ENCODE measurements at places on chromosomes 3 and 15.

DNA sequence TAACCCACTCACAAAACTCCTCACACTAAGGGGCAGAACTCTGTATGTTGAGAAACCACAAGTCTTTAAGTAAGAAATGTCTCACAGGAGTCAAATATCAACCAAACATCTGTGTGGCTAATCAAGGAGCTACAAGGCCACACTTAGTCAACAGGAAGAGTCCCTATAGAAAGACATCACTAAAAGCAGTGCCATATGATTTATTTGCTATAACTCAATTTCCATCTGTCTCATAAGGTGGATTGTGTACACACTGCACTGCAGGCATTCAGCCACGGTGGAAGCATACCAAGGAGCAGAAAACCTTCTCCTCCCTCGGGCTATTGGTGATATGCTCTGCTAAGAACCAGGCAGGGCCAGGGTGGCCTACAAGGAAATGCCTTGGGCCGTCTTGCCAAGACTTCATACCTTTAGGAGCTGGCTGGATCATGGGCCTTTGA is 197.6 kb upstream of the CFAP20DC start:
- DNase-seq, result no peak
- no peaks in the 10 kb centered on the region for H3K36me3 ChIP-seq
- H3K4me3 ChIP-seq, result no peak overlapping the region
- H3K27me3 ChIP-seq, result no peaks in the 10 kb centered on the region
- H3K27ac ChIP-seq, result no peak overlapping the region

DNA sequence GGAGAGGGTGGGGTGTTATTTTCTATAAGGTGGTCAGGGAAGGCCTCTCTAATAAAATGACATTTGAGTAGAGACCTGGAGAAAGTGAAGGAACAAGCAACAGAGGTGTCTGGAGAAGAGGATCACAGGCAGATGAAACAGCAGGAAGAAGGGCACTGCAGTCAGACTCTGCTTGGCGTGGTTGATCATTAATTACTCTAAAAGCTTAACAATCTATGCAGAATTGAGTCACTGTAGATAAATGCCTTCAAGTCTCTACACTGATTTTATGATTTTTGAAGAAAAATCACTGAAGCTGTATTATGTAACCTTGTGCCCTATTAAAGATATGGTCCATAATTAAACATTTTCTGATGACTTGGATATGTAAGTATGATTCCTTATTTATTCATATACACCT is 114.2 kb downstream of the TNIK start:
- H3K4me3 ChIP-seq, result no peak overlapping the region
- no peaks in the 10 kb centered on the region for H3K4me1 ChIP-seq
- no peaks in the 10 kb centered on the region for H3K36me3 ChIP-seq

- H3K4me1 ChIP-seq, result no peaks in the 10 kb centered on the region
- no peaks in the 10 kb centered on the region for H3K36me3 ChIP-seq
- no peaks in the 10 kb centered on the region for H3K27me3 ChIP-seq
- DNase-seq, result no peak
These were observed 391.0 kb upstream of the CADM2 start for GRCh38 chr3:84567796-84568195.

- H3K27ac ChIP-seq, result no peak overlapping the region
- no peak for DNase-seq
- H3K4me3 ChIP-seq, result no peak overlapping the region
These were observed 5.5 kb downstream of the MYO5A start for GRCh38 chr15:52523192-52523591.

DNA sequence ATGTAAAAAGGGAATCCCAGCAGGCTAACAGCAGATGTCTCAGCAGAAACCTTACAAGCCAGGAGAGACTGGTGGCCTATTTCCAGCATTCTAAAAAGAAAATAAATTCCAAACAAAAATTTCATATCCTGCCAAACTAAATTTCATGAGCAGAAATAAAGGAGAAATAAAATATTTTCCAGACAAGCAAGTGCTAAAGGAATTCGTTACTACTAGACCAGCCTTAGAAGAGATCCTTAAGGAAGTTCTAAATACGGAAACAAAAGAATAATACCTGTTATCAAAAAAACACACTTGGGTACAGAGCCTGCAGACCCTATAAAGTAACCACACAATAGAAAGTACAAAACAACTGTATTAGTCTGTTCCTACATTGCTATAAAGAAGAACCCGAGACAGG is 41.4 kb downstream of the HDGFL3 start:
- no peak overlapping the region for H3K27ac ChIP-seq
- no peaks in the 10 kb centered on the region for H3K36me3 ChIP-seq
- no peak for DNase-seq
- H3K4me1 ChIP-seq, result no peaks in the 10 kb centered on the region
- no peaks in the 10 kb centered on the region for H3K27me3 ChIP-seq

GRCh38 chr3:187773233-187774184 is 28.2 kb upstream of the BCL6 start:
- no peaks in the 10 kb centered on the region for H3K4me1 ChIP-seq
- no peaks in the 10 kb centered on the region for H3K36me3 ChIP-seq
- no peak overlapping the region for H3K27ac ChIP-seq
- H3K27me3 ChIP-seq, result no peaks in the 10 kb centered on the region
- DNase-seq, result no peak
